ENCODE measurements at places on chromosomes 7 and 10.

- peak; percentile 39 for DNase-seq
Observed at GRCh38 chr10:96334616-96335526, 23.9 kb downstream of the OPALIN start.

DNA sequence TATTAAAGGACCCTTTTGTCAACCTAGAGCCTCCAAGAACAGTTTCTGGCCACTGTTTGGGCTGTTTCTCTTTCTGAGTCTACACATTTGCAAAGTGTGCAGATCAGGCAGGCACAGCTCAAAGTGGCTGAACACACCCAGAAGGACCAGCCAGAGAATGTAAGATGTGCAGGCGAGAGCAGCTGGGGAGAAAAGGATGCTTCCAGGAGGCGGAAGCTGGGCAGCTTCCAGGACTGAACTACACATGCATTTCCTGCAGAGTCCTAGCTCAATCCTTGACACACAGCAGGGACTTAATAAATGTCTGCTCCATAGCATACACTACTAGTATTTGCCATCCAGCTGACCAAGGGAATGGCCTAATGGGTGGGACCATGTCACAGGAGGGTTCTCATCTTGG, 70.9 kb downstream of the CTBP2 start:
- DNase-seq, result no peak

DNA sequence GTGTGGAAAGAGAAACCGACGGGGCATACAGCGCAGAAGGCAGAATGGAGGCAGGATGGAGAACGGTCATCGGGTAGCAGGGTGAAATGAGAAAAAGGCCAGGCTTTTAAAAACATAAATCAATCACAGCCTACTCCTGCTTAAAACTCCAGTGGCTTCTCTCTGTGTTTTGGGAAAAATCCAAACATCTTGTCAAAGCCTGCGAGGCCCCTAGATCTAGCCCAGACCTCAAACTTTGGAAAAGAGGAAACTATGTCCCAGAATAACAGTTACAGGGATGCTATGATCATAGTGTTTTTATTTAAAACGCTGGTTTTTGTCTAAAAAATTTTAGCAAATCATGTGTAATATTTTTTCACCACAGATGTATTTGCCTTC, 41.1 kb downstream of the PPP1R3C start:
- DNase-seq, result no peak

- no peak for DNase-seq
Observed at GRCh38 chr7:47887016-47887640, 61.1 kb downstream of the PKD1L1 start.

DNA sequence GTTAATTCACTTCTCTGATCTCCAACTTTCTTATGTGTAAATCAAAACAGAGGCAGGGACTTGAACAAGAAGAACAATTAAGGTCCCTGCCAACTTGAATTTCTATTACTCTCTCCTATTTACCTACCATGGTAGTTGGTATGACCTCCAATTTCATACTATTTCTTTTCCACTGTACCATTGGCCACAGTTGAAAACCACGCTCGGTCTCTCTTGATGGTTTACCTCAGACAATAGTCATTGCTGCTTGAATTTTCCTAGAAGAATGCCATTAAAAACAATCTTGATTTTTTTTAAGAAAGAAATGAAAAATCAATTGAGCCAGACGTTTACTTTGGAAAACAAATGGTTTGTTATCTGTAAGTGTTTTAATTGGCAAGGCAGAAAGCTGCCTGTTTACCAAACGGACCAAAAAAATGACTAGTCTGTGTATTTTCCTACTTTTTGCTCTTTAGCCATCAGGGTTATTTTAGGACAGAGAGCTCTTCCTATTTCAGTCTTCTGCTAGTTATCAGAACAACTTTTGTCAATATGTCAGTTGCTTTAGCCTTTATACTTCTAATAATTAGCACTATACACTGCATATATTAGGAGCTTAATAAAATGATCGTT, 157.5 kb upstream of the PLXDC2 start:
- no peak for DNase-seq

DNA sequence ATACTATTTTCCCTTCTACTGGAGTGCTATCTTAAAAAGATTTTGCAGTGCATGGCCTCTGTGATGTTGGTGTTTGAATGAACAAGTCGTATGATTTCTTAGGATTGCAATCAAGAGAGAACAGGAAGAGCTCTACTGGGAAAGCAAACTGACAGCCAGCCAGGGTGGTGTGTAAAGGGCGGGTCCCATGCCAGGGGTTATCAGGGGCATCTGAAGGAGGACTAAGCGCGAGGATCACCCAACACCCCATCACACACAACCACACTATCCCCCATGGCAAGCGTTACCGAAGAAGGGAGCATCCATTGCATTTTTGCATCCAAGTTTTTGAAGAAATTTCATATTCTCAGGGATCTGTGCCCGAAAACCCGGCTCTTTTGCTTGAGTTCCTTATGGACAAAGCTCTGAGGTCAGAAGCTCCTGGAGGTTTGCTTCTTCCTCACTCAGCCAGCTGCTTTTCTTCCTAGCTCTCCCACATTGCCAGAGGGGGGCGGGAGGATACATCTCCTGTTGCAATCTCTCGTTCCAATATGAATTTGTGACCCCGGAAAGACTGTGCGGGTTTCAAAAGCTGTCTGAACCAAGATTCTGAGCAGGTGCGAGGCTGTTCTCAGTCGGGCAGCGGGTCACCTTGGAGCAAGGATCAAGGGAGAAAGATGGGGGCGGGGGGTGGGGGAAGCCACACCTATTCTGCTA, 5.2 kb downstream of the NEUROD6 start:
- no peak for DNase-seq

- DNase-seq, result peak; percentile 43
Observed at GRCh38 chr10:16809074-16809718, 8.0 kb downstream of the RSU1 start.

- no peak for DNase-seq
Observed at GRCh38 chr10:100980711-100981110, 6.6 kb downstream of the MRPL43 start.

Data from EL (cell line).